ENCODE measurements at places on chromosomes 11 and 22.
A peak's percentile ranks its signal among the peaks of the same experiment; 100 is the strongest.

DNA sequence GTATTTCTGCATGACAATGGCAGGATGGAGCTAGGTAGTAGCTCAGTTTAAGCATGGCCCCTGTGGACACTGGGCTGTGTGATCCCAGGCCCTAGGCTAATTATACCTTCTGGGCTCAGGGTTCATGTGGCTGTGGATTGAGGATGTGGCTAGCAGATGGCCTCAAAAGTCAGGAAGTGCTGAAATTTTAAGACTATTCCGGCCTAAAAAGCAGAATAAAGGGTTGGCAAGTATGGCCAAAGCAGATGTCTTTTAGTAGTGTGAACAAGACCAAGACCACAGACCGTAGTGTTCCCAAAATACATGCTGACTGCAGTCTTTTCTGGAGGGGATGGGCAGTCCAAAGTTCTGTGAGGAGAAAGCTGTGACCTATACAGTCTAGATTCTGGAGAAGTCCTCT lies 115.7 kb upstream of the RAG2 start:
- no peak for DNase-seq

GRCh38 chr11:108729227-108729871 lies 64.5 kb downstream of the DDX10 start:
- no peak for DNase-seq

DNA sequence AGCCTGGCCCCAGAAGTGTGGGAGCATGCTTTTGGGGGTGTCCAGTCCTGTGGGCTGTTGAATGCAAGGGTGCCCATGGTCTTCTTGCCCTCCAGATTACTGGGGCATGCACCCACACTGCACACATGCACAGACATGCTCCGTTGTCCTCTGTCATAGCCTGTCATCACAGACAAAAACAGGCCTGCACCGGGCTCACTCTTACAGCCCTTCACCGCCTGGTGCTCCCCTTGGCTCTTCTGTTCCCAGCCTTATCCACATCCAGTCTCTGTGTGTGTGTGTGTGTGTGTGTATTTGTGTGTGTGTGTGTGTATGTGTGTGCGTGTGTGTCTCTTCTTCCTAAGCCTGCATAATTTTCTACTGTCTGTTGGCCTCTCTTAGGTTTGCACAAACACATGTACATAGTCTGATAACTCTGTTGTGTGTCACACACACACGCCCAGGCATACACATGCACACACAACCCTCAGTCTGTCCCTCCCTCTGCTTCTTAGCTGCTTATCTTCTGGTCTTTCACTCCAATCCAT lies 23.4 kb upstream of the NECTIN1 start:
- no peak for DNase-seq

DNA sequence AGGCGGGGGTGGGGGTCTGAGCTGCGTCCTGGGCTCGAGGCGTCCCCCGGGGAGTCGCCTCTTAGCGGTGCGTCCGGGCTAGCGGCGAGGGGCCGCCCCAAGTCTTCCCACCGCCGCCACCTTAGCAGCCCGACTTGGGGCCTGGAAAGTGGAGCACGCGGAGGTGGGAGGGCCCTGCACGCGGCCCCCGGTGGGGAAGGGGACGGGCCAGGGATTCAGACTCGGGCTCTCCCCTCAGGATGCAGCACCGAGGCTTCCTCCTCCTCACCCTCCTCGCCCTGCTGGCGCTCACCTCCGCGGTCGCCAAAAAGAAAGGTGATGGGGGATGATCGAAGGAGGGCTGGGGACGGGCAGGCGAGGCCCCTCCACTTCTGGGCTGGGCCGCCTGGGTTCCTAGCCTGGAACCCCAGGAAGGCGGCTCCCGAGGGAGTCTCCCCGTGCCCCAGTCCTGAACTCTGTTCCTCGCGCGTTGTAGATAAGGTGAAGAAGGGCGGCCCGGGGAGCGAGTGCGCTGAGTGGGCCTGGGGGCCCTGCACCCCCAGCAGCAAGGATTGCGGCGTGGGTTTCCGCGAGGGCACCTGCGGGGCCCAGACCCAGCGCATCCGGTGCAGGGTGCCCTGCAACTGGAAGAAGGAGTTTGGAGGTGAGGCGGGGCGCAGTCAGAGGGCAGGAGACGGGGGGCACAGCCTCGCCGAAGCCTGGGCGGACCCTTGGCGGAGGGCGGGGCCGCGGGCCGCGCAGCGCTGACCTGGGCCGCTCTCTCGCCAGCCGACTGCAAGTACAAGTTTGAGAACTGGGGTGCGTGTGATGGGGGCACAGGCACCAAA lies 563 bp downstream of the MDK start:
- no peak for DNase-seq

GRCh38 chr11:73173755-73174494 lies 31.8 kb upstream of the FCHSD2 start:
- no peak for DNase-seq

GRCh38 chr11:86551288-86552092 lies 120.9 kb downstream of the ME3 start:
- DNase-seq = no peak

- DNase-seq = no peak
These were observed 137.7 kb downstream of the FEZ1 start for GRCh38 chr11:125358254-125358840.

- peak; percentile 42 for DNase-seq
These were observed 23.2 kb downstream of the COMMD9 start for GRCh38 chr11:36265793-36266628.

GRCh38 chr11:101397979-101398378 lies 185.8 kb downstream of the TRPC6 start:
- DNase-seq = no peak

- no peak for DNase-seq
These were observed 14.3 kb downstream of the C1QTNF6 start for GRCh38 chr22:37173709-37174108.

DNA sequence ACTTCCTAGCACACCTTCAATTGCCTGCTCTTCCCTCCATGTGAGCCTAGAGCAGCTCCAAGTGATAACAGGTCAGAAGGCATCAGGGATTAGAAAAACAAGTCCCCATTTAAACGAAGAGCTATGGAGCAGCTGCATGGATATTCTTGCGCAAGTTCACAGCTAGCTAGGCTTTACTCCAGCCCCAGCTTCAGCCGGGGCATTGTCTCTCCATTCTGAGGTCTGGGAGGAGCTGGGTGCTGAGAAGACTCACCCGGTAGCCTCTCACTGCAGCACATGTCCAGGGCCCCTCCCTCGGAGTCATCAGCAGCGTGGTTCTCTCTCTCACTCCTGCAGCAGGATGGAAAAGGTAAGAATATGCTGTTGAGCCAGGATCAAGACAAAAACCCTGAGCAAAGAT lies 26.0 kb downstream of the PTPN5 start:
- no peak for DNase-seq

- no peak for DNase-seq
These were observed 76.8 kb downstream of the C11orf58 start for GRCh38 chr11:16815047-16815767.

All from CD4-positive, alpha-beta T cell treated with Interleukin-17A for 1 hour (primary cell).